ENCODE measurements at places on chromosomes 4 and X.

GRCh38 chr4:45944000-45944399 is 179.9 kb downstream of the GABRG1 start:
- no peak for DNase-seq

DNA sequence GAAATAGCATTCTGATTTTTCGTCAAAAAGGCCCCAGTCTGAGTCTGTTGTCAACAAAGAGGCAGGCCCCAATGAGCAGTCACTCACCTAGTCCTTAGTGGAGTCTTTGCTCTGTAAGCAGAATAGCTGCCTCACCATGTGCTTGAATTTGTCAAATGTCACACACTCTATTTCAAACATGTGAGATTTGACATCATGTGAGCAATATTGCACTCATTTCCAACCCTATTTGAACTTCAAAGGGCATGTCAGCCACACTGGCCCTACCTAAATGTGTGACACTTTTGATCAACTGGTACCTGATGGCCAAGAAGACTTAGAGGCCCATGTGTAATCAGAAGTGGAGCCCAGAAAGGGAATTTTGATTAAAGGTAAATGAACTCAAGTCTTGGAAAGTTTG is 59.4 kb upstream of the PLAC1 start:
- DNase-seq = no peak

DNA sequence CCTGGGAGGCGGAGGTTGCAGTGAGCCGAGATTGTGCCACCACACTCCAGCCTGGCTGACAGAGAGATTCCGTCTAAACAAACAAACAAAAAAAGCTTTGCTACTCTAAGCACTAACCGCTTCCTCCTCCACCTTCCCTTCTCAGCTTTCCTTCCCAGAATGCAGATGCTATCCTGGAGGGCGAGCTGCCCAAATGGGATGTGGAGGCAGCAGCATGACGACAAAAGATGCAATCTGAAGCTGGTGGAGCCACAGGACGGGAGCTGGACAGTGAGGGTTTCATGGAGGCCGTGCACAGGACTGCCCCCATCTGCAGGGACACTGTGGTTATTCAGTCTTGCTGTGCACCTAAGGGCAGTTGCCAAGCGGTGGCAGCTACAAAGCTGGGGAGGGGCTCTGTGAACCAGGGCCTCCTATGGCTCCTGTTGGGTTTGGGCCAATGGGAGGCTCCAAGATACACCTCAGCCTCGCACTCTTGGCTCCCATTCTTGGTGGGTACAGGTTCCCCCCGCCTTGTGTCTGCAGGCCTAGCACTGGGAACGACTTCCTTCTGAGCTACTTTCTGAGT is 47.4 kb downstream of the WDR1 start:
- no peak for DNase-seq

DNA sequence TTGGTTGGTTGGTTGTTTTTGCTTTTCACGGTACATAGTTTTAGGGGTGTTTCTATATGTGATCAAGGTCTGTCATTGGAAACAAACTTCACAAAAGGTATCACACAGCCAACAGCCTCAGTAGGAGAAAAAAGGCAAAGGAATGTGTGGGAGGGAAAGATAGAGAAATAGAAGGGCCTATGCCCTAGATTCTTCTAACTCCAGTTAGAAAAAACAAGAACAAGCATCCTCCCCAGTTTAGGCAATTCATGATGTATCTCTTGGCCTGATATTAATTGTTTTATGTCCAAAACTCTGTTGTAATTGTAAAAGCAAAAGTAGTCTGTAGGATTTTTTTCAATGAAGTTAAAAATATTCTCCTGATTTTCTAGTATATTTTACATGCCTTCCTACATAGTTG is 192.4 kb upstream of the EDNRA start:
- no peak for DNase-seq

GRCh38 chr4:113732-114131 is 10.6 kb upstream of the ZNF718 start:
- DNase-seq = no peak

- no peak for DNase-seq
Observed at GRCh38 chr4:115128037-115128436, 14.6 kb upstream of the NDST4 start.
